ENCODE measurements at places on chromosomes 16 and 17.

GRCh38 chr17:265718-266117, 84.3 kb upstream of the DOC2B start:
- DNase-seq: no peak

- DNase-seq: no peak
Observed at GRCh38 chr17:49920030-49920769, 48.8 kb upstream of the DLX4 start.

DNA sequence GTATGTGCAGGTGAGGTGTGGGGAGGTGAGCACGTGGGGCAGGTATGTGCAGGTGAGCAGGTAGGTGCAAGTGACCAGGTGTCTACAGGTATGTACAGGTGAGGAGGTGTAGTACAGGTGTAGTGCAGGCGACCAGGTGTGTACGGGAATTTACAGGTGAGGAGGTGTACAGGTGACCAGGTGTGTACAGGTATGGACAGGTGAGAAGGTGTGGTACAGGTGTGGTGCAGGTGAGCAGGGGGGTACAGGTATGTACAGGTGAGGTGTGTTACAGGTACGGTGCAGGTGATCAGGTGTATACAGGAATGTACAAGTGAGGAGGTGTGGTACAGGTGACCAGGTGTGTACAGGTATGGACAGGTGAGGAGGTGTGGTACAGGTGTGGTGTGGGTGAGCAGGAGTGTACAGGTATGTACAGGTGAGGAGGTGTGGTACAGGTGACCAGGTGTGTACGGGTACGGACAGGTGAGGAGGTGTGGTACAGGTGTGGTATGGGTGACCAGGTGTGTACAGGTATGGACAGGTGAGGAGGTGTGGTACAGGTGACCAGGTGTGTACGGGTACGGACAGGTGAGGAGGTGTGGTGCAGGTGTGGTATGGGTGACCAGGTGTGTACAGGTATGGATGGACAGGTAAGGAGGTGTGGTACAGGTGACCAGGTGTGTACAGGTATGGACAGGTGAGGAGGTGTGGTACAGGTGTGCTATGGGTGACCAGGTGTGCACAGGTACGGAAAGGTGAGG, 12.8 kb upstream of the DBNDD1 start:
- DNase-seq: no peak

- DNase-seq: no peak
Observed at GRCh38 chr17:17706140-17707060, 25.1 kb downstream of the RAI1 start.

GRCh38 chr17:50477976-50478375, 684 bp upstream of the RSAD1 start:
- DNase-seq: peak; percentile 24

DNA sequence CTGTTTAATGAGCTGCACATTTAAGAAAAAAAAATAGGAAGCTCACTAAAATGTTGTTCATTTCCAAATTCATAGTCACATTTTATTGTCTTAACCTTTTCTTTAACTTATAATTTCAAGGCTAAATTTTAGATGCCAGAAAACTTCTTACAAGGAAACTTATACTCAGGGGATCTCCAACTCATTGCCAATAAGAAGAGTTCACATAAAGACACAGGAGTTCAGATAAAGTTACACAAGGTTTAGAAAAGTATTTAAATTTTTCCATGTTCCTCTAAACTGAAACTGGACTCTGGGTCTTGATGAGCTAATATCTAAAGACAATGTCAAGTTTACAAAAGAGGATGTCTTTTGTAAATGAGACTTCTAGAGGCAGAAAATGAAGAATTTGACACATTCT, 190.7 kb upstream of the KCNJ16 start:
- no peak for DNase-seq

GRCh38 chr17:57803021-57803420, 46.8 kb downstream of the MRPS23 start:
- DNase-seq: no peak

DNA sequence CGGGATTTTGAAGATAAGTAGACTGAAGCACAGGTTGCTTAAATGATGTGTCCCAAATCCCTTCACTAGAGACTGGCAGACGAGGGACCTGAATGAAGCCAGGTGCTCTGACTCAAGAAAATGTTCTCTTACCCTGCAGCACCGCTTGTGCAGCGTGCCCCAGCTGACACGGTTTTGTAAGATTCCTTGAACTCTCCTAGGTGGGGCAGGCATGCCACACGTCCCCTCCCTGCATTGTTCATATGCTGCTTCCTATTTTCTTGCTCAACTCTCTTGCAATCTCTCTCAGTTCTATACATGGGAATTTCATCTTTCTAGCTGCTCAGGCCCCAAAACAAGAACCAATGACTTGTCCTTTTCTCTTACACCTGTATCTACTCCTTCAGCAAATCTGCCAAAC, 22.1 kb upstream of the HNF1B start:
- DNase-seq: no peak

DNA sequence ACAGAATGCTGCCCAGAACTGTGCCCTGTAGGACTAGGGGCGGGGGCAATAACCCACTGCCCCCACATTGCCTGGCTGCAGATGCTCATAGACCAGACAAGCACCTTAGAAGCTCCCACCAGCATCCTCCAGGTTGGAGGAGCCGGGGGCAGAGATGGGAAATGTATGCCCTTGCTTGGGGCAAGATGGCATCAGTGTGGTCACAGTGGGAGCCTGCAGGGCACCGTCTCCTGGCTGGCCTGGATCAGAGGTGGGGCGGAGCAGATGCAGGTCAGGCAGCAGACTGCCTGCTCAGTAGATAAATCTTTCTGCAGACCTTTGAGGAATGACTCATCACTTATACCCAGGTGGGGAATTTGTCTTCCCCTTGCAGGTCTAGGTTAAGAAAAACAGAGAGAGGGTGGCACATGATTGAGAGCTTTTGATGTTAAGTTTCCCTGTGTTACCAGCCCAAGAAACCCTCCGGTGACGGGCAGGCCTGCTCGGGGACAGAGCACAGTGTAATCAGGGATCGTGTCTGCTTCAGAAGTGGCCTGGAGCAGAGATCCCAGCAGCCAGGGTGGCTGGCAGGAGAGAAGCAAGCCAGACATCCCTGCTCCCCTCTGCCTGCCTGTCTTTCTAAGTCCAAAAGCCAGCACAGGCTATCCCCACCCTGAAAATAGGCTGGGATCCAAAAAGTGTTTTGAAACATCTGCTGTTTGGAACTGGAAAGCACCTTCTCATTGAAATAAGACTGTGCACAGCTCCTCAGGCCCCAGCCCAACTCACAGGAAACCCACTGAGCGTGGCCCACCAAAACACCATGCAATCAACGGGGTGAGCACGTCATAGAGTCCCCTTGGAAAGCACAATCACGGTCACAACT, 50.7 kb upstream of the RPL38 start:
- no peak for DNase-seq

DNA sequence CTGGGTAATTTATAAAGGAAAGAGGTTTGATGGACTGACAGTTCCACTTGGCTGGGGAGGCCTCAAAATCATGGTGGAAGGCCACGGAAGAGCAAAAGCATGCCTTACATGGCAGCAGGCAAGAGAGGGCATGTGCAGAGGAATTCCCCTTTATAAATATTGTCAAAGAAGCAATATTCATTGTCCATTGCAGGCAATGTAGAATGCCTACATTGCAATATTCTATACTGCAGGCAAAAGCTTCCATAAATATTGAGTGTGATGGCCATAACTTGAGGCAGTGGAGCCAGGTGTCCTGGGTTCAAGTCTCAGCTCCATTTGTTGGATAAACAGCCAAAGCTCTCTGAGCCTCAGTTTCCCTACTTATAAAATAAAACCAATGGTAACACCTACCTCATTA, 322.3 kb downstream of the SHISA9 start:
- DNase-seq: no peak

DNA sequence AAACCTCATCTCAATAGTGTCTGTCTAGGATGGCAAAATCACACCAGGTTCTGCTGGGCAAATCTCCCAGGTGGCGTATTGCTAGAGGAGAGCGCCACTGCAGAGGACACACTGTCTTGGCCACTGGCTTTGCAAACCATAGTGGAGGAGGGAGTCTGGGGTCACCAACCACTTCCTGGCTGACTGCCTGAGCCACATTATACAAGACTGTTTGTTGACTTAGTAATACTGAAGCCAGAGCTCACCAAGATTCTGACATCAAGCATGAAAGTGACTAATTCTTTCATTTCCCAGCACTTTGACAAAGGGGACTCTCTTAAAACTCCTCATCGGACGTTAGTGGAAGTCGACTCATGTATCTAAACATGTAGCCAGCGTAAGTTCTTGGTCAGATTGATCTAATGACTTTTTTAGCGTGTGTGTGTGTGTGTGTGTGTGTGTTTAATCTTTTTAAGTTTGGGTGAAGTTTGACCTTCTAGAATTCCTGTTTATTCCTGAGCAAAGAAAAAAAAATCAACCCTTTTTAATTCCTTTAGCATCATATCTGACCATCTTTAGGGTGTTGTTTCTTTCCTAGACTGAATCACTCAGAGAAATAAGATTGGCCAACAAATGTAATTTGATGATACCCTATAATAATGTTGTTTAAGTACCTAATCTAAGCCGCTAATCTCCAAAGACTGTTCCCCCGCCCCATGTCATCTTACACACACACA, 13.7 kb downstream of the PITPNC1 start:
- peak; percentile 94 for DNase-seq

DNA sequence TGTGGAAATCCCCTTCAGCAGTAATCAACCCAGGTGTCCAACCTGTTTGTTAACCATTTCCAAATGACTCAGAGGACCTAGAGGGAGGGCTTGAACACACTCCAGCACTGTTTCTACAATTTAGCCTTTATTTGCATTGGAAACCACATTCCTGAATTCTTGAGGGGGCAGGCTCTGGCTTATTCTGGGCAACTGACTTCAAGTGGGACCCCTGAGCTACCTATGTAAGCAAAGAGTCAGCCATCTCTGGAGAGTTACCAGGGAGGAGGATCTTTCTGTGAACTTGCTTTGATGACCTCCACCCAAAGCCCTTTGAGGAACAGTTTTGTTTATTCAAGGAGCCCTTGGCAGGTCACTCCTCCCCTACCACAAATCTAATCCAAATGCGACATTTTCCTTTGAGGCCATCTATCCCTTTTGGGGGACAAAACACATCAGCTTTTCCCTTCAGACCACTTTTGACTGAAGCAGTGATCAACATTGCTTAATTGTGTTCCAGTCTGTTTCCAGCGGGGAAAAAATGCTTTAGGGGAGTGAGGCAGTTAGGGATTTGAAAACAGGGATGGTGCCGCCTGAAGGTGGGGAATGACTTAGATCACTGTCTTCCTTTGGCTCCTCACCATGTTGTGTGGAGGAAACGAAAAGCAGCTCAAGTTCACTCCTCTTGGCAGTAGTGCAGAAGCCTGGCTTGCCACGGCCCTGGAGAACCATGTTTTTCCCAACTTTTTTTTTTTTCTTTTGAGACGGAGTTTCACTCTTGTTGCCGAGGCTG, 46.2 kb downstream of the TUBD1 start:
- DNase-seq: no peak

- DNase-seq: peak; percentile 68
Observed at GRCh38 chr17:750431-751037, 1.5 kb downstream of the GEMIN4 start.

GRCh38 chr17:75160211-75160610, 5.9 kb upstream of the JPT1 start:
- DNase-seq: no peak

DNA sequence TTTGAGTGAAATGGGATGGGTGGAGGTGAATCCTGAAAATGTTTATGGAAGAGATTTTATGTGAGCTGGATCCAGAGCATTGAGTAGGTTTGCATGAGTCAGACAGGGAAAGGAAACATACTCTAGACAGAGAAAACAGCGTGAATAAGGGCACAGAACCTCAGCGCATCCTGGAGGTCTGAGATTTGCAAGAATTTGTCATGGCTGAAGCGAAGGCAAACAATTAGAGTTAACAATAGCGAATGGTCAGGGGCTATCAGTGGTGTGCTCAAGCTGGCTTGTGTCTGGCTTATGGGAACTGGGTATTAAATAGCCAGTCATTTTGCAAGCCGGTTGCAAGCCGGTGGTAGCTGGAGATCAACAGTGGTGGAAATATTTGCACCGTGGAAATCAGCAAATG, 36.4 kb downstream of the MAP2K6 start:
- DNase-seq: no peak

DNA sequence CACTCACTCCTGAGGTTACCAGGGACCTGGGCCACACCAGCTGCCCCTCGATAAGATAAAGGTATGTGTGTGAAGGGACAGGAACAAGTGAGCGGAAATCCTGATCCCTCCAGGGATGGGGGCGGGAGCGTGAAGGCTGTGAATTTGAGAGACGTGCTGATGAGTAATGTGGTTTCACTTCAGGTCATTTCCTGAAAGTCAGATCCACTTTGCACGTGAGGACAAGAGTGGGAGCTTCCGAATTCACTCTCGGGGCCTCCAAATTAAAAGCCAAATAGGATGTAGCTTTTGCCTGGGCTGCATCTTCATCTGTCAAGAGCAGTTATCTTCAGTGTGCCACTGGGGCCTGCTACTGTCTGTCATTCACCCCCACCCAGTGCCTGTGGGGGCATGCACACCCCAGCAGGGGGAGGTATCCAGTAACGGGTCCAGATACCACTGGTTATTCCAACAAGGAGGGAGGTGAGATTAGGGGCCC, 87.4 kb upstream of the LHX1 start:
- DNase-seq: peak; percentile 18

- DNase-seq: no peak
Observed at GRCh38 chr17:39104657-39105056, 46.8 kb downstream of the PLXDC1 start.

- no peak for DNase-seq
Observed at GRCh38 chr17:59633658-59634359, 14.1 kb downstream of the CLTC start.

- DNase-seq: no peak
Observed at GRCh38 chr17:76534831-76535732, 2.4 kb downstream of the CYGB start.

DNA sequence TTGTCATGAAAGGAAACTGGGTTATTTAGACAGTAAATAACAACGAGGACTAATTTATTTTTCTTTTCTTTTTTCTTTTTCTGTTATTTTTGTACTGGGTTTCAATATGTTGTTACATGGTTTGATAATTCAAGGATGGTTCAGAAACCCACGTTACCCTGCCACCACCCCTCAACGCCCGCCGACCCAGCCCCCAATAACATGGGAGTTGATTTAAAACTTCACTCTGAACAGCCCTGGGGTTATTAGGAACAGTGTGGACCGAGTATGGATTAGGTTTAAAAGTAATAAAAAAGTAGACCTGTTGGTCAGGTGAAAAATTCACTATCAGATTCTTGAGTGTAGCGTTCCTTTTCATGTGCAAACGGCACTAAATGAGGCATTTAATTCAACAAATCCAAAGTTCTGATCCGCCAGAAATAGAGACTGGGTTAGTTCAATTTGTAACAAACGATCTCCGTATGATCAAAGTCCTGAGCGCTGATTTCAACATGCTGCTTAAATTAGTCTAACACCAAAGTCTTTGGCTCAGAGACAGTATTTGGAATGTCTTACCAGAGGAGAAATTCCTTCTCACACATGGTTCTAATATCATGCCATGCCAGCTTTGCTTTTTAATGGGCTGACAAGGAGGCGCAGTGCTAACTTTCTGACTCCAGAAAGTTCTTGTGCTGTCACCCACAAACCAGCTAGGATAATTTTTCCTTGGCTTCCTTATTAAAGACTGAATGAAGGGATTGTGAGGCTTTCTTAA, 173.1 kb upstream of the IRX3 start:
- no peak for DNase-seq

Measured in RKO (cell line).